ENCODE measurements at places on chromosomes 2 and 18.

GRCh38 chr2:237287872-237288271, 126.1 kb downstream of the COL6A3 start:
- DNase-seq: no peak

DNA sequence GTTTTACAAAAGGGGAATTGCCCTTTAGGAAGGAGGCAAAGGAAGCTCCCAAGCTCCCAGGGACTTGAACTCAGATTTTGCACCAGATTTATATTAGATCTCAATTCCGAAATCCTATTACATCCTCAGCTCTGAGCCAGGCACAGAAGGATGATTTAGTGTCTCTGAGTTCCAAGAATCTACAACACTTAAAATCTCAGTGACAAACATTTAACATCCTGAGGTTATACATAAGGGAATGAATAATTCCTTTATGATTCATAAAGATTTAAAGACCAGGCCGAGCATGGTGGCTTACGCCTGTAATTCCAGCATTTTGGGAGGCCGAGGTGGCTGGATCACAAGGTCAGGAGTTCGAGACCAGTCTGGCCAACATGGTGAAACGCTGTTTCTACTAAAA, 16.5 kb upstream of the SLC20A1 start:
- DNase-seq: no peak

- no peak for DNase-seq
Measured at GRCh38 chr18:23141104-23141999, 6.1 kb downstream of the CABLES1 start.

DNA sequence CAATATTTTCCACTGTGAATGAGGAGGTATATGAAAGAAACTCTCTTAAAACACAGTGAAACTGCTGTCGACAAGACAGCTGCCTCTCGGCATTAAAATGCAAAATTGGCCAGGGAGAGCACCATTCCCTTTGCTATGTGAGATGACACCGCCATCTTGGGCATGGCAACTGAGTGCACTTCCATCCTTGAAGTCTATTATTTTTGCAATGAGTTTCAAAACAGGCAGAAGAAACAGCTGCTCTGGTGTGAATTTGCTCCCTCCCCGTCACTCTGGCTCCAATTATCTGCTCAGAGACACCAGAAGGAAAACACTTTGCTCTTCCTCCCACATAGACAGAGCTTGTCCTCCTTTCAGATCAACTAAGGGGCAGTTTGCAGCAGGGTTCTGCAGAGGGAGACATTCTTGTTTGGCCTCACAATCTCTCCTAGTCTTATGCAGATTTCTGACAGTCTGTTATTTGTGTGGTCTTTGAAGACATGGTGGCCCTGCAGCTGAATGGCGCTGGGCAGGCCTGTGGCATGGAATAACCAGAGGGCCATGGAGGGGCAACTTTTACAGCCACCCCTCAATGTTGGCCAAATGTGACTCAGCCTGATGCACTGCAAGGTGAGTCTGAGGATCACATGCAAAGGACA, 48.6 kb upstream of the SEC11C start:
- no peak for DNase-seq

- no peak for DNase-seq
Measured at GRCh38 chr18:41905786-41906527, 49.1 kb upstream of the PIK3C3 start.

DNA sequence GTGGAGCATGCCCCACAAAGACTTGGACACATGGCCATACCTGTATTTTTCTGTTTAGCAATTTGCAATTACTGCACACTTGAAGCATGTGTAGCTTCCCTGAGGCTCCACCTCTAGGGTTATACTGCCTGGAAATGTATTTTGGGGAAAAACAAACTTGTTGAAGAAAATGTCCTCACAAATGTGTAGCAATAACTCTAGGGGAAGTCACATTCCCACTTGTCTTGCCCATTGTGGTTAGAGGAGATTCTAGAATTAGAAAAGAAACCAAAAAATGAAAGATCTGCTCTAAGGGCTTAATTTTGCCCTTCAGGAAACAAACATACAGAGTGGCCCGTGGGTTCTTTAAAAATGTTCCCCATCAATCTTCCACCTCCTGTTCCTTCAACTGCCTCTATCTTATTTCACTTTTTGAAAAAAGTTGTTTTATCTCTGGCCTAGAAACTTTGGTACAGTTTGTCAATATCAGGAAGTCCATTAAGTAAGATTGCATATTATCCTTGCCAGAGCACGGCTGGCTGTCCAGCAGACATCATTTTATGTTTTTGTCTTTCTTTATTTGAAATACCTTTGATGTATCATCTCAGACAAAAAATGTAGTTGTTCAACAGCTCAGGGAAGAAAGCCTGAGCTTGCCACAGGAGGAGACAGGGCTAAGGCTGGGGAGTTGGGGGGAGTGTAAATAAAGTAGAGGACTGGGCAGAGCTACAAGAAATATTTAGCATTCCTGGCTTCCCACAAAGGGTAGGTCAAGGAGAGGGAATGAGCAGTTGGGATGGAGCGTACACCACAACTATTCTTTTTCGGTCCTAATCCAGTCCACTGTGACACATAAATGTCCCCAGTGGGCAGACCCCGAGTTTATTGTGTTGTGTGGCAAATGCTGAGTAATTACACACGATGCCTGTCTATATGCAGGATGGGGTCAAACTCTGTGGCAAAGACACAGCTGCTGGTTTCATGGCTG, 96.8 kb upstream of the CDC42EP3 start:
- no peak for DNase-seq

GRCh38 chr2:10400568-10400977, 47.6 kb downstream of the ODC1 start:
- DNase-seq: no peak

DNA sequence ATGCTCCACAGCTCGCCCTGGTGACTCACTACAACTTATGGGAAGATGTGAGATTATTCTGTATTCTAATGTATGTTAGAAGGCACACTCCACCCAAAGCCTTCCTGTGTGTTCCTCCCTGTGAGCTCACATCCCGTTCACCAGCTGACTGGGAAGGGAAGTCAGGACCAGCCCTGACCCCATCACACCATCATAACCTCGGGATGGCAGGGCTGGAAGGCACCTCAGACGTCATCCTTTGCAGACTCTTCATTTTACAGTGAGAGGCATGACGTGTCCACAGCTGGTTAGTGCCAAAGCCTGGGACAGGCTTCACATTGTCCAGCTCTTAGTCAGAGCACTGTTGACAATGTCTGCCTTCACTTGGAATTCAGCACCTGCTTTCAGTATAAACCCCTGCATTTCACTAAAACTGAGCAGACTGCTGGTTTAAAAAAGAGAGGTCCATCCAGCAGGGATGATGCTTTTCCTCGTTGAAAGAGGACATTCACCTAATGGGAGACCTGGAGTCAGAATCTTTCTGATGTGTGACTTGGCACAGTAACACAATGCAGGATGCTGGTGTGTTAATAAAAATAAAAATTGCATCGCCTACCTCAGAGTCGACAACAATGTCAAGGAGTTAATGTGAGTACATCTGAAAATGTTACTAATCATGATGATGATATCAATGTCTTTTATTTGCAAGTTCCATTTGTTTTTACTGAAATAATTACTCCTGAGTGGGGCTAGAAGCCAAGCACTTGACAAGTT, 418.0 kb upstream of the TNP1 start:
- no peak for DNase-seq

GRCh38 chr2:149559341-149560068, 28.1 kb downstream of the MMADHC start:
- DNase-seq: no peak

- DNase-seq: no peak
Measured at GRCh38 chr18:74064510-74064909, 83.1 kb downstream of the FBXO15 start.

DNA sequence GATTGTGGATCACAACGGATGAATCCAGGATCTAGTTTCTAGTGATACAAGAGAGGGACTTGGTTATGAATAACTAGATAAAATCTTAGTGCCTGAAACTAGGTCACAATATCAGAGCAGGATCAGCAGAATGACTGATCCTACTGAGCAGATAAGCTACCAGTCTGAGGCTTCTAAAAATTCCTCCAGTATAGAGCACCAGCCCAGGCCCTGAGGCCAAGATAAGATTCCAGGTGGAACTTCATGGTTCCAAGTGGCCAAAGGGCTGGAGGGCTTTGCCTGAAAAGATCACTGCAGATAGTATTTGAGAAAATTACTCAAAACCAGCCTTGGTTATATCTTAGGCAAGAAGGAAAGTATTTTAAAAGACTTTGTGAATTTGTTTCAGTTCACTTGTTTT, 162.4 kb downstream of the GREB1L start:
- no peak for DNase-seq

DNA sequence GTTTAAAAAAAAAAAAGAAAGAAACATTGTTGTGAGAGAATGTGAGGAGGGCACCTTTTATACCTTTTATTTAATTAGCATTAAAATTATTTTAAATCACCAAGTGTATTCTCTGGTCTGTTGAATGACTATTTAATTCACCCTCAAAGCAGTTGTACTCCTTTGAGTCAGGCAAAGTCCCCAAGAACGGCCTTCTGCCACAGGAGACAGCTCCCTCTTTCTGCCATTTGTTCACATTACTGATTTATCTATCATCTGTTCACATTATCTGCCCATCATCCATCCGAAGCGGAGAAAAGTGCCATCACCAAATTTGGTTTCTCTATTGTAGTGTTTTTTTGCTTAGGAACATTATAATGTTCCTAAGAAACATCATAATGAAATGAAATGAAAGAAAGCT, 240.7 kb upstream of the DPP10 start:
- peak; percentile 10 for DNase-seq

DNA sequence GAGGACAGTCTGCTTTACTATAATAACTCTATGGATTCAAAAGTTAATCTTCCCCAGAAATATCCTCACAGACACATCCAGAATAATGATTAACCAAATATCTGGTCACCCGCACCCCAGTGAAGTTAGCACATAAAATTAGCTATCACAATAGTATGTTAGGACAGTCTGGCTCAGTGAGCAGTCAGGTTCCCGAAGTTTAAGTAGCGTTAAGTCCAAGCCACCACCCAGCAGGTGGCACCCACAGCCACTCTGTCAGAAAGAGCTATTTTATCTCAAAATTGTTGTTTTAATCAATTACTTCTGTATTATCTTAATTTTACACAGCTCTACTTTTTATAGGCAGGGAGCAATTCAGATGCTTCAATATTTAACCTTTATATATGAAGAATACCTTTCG, 537.5 kb downstream of the MBD2 start:
- no peak for DNase-seq

GRCh38 chr2:173791502-173791901, 173.7 kb downstream of the SP3 start:
- DNase-seq: no peak

- DNase-seq: no peak
Measured at GRCh38 chr2:140392824-140393223, 1612.6 kb upstream of the NXPH2 start.

GRCh38 chr2:69012310-69013141, 453 bp upstream of the ANTXR1 start:
- peak; percentile 53 for DNase-seq

DNA sequence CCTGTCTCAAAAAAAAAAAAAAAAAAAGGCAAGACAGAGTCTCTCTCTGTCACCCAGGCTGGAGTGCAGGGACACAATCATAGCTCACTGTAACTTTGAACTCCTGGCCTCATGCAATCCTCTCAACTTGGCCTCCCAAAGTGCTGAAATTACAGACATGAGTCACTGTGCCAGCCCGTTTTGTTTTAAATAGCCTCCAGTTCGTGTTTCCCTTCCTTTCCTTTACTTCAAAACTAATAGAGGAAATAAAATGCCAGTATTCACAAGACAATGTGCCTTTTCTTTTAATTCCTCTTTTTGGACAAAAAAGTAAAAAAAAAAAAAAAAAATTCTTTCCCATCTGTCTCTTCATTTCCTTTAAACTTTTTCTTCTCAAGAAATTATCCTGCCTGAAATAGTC, 54.5 kb upstream of the ACMSD start:
- DNase-seq: no peak

- DNase-seq: no peak
Measured at GRCh38 chr2:125837128-125837527, 818.8 kb upstream of the GYPC start.

- no peak for DNase-seq
Measured at GRCh38 chr2:23400703-23401102, 15.7 kb downstream of the KLHL29 start.

GRCh38 chr2:128769457-128770142, 450.9 kb upstream of the HS6ST1 start:
- DNase-seq: no peak

DNA sequence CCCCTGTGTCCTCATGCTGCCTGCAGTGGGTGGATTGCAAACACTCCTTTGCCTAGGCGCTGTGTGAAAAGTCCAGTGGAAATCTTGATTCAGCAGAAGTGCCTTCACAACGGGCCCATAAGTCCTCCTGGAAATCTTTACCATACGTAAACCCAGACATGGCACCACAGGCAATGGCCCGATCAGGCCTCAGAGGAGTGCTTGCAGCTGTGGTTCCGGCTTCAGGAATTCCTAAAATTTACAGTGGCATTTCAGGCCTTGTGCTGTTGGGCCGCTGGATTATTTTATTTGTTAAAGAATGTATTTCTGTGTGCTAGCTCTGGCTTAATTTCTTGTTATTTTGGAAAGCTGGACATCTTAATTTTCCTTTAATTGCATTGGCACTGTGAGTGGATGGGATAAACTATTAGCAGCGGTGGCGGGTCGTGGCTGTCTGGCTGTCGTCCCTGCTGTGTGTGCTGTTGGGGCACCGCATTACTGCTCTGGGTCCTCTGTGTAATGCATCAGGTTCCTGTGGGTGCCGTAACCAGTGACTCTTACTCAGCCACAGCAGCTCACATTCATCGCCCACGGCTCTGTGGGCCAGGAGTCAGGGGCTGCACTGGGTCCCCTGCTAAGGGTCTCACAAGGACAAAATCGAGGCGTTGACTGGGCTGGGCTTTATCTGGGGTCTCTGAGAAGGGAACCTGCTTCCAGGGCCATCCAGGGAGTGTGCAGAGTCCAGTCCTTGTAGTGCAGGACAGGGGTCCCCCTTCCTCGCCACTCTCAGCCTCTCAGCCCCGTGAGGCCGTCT, 73.1 kb downstream of the RTP5 start:
- no peak for DNase-seq

GRCh38 chr2:96890726-96891385, 21.0 kb upstream of the SEMA4C start:
- DNase-seq: no peak

DNA sequence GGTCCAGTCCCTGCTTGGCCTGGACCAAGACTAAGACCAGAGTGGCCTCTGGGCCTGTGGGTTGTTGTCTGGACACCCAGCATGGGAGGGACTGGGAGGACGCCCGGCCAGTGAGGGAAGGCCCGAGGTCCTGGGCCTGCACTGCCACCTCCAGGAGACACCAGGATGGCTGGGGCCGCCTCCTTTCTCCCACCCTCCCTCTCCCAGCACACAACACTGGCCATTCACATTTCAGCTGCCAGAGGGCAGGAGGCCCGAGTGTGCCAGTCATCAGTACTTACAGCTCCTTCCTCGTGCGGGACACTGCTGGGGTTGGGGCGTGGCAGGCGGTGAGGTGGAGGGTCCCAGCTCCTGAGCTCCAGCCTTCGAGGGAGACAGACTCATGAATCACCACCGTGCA, 133.5 kb downstream of the ASB1 start:
- DNase-seq: no peak

DNA sequence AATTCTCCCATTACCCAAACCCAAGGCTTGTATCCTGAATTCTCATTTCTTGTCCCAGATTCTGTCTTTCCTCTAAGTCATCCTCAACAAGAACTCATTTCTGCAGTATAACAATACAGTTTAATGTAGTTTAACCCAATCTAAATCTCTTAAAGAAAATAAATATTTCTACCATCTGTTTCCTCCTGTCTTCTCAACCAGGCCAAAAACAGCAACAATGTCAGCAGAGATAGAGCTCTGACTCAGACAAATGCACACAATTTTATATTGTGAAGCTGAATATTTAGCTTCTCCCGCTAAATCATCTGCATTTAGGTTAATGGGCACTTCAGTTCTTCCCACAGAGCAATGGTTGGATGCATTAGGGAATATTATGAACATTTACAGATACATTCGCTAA, 35.7 kb upstream of the KYNU start:
- no peak for DNase-seq

Data from NCI-H1694 (cell line).